Stimulated activated CD8-positive, alpha-beta memory T cell treated with anti-CD3 and anti-CD28 coated beads, Interleukin-2, amount 100 ng/mL, for 1 hour (primary cell): ENCODE measurements at places on chromosomes 3 and 15.

DNA sequence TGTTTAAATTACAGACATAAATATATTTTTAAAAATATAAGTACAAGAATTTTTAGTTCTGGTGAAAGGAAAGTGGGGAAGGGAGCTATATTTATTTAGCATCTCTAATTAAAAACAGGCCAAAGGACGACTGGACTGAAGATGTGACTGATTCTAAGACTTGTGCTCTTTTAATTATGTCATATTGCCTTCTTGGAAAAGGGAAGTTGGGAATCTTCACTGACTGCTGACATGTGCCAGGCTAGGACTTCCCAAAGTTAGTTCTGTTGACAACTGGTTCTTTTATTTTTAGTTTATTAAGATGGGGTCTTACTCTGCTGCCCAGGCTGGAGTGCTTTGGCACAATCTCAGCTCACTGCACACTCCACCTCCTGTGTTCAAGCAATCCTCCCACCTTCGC is 13.5 kb downstream of the CNOT10 start:
- DNase-seq = no peak

DNA sequence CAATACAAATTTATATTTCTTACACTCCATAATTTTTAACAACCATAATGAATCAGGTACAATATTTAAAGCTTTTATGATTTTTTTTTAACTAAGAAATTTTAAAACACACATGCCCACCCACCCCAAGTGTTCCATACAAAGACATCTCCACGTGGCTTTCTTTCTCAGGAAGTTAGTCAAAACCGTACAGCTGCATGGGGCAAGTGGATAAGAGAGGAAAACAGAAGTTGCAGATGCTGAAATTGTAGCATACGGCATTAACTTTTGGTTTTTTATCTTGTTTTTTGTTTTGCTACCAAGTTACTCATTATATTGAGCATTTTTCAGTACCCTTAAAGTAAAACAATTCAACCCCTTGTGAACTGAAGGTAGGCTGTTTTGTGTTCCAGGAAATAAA is 14.8 kb downstream of the GNB4 start:
- DNase-seq = no peak

- no peak for DNase-seq
Measured at GRCh38 chr3:62421207-62421606, 47.9 kb upstream of the FEZF2 start.

GRCh38 chr3:73827725-73828211 is 203.0 kb upstream of the PDZRN3 start:
- no peak for DNase-seq

DNA sequence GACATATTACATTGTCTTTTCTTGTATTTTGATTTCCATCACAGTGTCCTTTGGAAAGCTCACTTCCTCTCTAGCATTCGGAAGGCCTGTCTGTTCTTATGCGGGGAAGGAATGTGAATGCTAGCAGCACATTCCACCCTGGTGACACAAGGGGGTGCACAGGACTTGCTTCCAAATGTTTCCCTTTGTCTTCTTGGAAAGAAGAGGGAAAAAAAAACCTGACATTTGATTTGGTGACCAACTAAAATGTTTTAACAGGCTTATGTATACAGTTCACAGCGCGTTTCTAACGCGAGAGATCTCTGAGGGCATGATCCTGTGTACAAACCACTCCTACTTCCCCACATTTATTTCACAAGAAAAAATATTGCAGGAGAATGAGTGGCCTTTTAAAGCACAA is 107.6 kb upstream of the FXR1 start:
- no peak for DNase-seq

DNA sequence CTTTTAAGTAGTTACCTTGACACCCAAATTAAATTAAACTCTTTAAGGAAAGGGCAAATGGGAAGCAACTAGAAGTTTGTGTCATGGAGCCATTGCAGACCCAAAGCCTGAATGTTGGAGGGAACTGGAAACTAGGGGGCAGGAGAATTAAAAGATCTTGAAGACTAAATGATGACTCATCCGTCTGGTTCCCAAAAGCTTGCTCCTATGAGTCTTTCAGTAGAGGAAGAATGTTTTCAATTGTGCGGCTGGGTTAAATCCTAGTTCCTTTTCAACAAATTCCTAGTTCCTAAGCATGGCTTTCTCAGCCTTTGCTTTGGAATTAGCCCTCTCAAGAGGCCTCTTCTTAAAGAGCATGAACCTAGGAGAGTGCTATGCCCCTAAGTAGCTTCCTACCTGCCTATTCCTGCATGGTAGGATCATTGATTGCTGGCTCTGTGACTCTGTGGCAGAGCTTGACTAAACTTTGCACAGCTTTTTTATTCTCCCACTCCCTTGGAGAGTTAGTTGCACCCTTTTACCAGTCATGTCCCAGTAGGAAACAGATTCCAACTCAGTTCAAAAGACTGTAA is 17.7 kb downstream of the CLEC3B start:
- no peak for DNase-seq

DNA sequence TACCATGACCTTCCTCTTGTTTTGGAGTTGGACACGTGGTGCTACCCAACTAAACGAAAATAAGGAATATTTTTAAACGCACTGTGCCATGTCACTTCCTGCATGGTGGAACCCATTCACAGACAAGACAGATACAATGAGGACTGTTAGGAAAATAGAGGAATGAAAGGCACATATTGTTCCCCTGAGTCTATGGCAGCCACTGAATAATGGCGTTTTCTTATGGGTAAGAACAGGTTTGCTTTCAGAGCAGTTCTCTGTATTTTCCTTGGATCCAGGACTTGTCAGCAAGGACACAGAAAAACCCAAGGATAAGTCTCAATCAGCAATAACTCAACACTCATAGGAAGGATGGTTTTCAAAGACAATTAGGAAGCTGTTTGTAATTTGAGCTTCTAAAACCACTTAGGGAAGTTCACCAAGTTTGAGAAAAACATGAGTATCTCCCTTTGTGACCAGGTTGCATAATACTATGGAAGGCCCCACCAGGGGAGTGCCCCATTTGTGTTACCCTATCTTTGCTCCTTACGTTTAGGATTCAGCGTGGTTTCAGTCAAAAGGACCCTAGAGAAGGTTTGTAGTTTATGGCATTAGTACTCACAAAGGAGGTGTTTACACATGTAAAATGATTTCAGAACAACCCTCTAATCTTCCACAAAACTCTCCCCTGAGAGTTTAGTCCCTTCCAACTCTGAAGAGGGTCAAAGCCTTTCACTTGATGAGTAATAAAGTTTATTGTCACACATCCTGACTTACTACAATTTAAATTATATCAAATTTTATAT is 487.2 kb upstream of the ATP11B start:
- DNase-seq = no peak

GRCh38 chr3:169143506-169143905 is 520.0 kb downstream of the MECOM start:
- DNase-seq = no peak

DNA sequence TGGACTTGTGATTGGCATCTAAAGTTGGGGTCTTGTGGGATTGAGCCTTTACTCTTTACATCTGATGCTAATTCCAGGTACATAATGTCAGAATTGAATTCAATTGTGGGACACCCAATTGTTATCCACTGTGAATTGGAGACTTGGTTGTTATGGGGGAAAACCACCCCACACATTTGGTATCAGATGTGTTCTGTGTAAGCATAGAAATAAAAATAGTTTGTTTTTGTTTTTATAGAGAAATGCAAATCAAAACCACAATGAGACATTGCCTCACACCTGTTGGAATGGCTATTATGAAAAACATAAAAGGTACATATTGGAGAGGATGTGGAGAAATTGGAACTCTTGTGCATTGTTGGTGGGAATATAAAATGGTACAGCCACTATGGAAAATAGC is 58.5 kb downstream of the CPA3 start:
- no peak for DNase-seq

- DNase-seq = no peak
Measured at GRCh38 chr15:33296856-33297255, 13.9 kb upstream of the RYR3 start.

DNA sequence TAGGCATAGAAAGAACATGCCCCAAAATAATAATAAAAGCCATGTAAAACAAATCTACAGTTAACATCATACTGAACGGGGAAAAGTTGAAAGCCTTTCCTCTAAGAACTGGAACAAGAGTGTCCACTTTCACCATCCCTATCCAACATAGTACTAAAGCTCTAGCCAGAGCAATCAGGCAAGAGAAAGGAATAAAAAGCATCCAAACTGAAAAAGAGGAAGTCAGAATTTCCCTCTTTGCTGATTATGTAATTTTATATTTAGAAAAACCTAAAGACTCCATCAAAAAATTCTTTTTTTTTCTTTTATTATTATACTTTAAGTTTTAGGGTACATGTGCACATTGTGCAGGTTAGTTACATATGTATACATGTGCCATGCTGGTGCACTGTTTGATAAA is 661.6 kb upstream of the CBLB start:
- DNase-seq = no peak

GRCh38 chr3:73805435-73805834 is 180.7 kb upstream of the PDZRN3 start:
- DNase-seq = no peak

DNA sequence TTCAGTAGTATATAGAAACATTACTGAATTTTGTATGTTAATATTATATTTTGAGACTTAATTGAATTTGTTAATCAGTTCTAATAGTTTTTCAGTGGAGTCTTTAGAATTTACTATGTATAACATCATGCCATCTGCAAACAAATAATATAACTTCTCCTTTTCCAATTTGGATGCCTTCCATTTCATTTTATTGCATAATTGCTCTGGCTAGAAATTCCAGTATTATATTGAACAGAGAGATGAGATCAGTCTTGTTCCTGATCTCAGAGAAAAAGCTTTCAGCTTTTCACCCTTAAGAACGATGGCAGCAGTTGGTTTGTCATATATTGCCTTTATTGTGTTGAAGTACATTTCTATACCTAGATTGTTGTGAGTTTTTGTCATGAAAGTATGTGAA is 40.4 kb downstream of the OR4F15 start:
- no peak for DNase-seq
